Stimulated activated CD4-positive, alpha-beta T cell treated with anti-CD3 and anti-CD28 coated beads, Interleukin-2, amount 100 ng/mL, for 4 hours (primary cell): ENCODE measurements at places on chromosomes 2 and 18.
A peak's percentile ranks its signal among the peaks of the same experiment; 100 is the strongest.

DNA sequence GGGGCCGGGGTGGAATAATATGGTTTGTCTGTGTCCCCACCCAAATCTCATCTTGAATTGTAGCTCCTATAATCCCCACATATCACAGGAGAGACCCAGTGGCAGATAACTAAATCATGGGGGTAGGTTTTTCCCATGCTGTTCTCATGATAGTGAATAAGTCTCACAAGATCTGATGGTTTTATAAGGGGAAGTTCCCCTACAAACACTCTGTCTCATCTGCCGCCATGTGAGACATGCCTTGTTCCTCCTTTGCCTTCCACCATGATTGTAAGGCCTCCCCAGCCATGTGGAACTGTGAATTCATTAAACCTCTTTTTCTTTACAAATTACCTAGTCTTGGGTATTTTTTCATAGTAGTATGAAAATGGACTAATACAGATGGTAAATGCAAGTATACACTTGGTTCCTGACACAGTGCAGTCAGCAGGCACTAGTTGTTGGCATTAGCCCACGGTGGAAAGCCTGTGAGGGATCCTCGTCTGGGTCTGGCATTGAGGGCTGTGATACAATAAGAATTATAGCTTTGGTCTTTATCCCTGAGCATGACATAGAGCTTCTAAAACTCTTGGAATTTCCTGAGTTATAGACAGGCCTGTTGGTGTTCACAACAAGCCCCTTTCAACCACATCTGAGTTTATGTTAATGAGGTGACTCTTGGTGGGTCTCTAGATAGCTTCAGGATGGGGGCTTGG is 135.8 kb downstream of the CABLES1 start:
- no peak for DNase-seq

DNA sequence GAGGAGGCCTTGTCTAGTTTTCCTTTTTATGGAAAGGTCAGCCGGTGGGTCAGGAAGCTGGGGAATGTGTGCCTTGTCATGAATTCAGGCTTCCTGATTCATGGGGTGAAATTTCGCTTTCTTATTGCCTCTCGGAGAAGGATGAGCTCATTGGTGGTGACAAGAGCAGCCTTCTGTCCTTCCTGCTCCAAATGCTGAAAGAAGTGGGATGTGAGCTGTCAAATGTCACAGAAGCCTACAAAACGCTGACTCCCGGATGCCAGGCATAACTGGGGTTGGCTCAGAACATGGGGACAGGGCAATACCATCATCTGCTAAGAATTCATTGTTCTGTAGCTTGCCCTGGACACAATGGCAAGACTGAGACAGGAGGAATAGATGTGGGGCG is 55.8 kb upstream of the FAM136A start:
- no peak for DNase-seq

- no peak for DNase-seq
Observed at GRCh38 chr2:129689653-129690448, 289.6 kb upstream of the RAB6C start.

- DNase-seq: no peak
Observed at GRCh38 chr18:73947180-73947921, 200.3 kb downstream of the FBXO15 start.

- no peak for DNase-seq
Observed at GRCh38 chr2:15302154-15302553, 259.0 kb downstream of the NBAS start.

GRCh38 chr2:65548576-65549256 is 116.3 kb upstream of the SPRED2 start:
- no peak for DNase-seq

- DNase-seq: no peak
Observed at GRCh38 chr2:185583058-185583816, 155.4 kb upstream of the FSIP2 start.

GRCh38 chr18:9683418-9684396 is 24.4 kb upstream of the RAB31 start:
- DNase-seq: no peak

DNA sequence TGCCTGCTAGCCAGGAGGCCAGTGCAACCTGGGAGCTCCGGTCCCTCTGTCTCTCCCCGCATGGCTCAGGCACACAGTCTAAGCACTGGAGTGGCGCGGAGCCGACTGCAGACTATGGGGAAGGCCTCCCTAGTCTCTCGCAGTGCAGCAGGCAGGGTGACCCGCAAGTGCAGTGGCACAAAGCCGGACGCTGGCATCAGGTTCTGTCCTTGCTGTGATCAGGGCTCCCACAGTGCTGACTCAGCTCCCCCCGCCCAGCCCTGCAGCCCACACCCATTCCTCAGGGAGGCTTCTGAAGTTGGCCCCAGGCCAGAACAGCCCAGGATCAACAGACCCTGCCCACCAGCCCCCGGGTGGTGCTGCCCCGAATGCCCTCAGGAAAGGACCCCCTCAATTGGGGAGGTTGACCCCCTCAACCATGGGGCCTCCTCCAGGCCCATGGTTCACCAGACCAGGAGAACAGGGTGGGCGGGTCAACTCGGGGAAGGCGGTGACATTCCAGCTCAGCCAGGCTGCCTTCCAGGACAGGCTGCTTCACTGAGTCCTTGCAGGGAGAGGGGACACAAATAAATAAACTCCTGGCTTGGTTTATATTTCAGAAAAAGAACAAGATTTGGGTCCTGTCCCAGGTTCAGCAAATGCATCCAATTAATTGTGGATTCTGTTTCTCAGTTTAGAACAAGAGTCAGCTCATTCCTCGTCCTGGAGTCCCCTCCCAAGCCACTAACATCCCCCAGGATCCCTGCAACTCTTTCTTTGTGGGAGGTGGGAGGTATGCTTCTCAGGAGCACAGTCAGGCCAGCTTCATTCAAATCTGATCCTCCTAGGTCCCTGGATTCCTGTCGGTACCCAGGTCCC is 12.2 kb downstream of the BIN1 start:
- DNase-seq: no peak

- DNase-seq: no peak
Observed at GRCh38 chr2:27946530-27947060, 56.1 kb downstream of the BABAM2 start.

- DNase-seq: no peak
Observed at GRCh38 chr2:217357886-217358620, 498.2 kb upstream of the TNP1 start.

DNA sequence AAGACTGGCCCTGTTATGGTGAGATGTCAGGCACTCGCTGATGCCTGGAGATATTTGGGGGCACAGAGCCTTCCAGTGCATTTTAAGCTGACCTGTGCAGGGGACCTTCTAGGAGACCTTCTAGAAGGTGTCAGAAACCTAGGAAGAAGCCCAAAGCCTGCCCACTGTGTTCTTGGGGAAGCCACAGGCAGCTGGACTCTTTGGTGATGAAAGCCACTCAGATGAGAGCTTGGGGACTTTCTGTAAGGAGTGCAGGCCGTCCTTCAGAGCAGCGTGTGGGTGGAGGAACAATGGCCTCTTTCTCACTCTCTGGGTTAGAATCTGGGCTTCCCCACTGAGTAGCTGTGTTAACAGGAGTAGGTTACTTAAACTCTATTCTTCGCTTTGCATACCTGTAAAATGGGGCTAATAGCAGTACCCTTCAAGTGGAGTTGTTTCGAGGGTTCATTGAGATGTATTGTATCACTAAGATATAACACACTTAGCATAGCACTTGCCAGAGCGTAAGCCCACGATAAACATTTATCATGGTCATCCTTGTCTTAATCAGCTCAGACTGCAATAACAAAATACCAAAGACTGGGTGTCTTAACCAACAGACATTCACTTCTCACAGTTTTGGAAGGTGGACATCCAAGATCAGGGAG is 322.3 kb upstream of the EPAS1 start:
- DNase-seq: no peak

- DNase-seq: peak; percentile 37
Observed at GRCh38 chr2:240437861-240438809, 2.7 kb downstream of the GPC1 start.

DNA sequence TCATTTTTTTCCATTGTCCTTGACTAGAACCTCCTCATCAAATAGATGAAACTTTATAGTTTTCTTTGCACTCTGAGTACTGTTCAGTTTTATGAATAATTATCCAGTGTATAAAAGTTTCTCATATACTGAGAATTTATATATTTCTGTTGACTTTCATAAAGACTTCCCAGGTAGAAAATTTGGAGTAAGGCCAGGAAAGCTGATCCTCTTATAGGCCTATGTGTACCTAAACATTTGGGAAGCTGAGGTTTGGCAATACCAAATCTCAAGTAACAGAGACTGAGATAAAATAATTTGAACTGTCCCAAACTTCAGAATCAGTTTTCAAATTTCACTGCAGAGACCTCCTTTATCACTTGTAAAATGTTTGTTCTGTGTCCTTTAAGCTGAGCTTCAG is 43.4 kb downstream of the CCDC102B start:
- DNase-seq: no peak

- DNase-seq: no peak
Observed at GRCh38 chr2:215191477-215191876, 53.1 kb upstream of the ABCA12 start.

GRCh38 chr2:99735753-99736152 is 245.9 kb upstream of the REV1 start:
- no peak for DNase-seq

GRCh38 chr2:136052369-136053362 is 65.3 kb downstream of the CXCR4 start:
- no peak for DNase-seq

- no peak for DNase-seq
Observed at GRCh38 chr2:161379740-161380139, 36.4 kb upstream of the TBR1 start.

- DNase-seq: no peak
Observed at GRCh38 chr18:58565021-58565420, 63.9 kb downstream of the ALPK2 start.

GRCh38 chr2:101371636-101372035 is 15.7 kb downstream of the CREG2 start:
- DNase-seq: no peak

GRCh38 chr2:46306330-46306751 is 9.1 kb downstream of the EPAS1 start:
- no peak for DNase-seq

DNA sequence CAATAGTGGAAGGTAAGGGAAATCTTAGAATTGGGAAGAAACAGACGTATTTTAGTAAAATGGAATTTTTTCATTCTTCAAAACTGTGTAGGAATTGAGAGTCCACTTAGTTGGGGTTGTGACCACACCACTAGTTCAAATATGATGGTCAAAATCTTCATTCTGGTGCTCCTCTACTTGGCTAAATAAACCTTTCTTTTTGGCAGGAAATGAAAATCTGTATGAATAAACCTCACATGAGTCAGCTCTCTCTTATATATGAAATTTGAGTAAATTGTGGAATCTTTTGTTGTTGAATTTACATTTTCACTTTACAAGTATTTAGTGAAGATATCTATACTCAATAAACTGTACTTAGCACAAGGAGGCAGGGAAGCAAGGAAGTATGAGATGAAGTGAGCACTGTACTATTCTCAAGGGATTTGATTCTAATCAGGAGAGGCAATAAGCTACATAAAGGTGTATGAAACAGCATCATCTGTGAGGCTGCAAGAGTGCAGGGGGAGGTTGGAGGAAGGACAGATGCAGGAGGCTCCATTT is 20.5 kb downstream of the IL18R1 start:
- DNase-seq: no peak

- DNase-seq: no peak
Observed at GRCh38 chr18:65750389-65751154, at the start of gene CDH7. TSS of gene CDH7 (plus strand) at chr18:65751012. CDS start at chr18:65762843, 11,831 bp downstream.

DNA sequence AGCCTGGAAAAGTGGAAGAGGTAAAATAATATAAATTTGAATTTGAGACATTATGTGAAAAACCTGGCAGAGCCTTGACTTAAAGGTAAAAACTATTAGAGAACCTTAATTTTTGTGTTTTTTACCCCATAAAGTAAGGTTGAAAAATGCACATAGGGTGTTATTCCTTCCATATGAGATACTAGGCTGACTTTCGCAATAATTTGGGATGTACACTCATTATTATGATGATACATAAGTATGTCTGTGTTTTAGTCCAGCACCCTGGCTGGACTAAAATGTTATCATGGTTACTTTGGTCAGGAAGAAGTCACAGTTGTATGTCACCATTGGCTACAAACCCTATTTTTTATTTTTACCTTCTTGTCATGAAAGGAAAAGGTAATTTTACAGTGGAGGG is 19.8 kb downstream of the NEMP2 start:
- DNase-seq: no peak
